Left forelimb (tissue), 1 donor: ENCODE measurements at places on chromosomes 3 and 15.

GRCh38 chr3:150248116-150248887 is 159.8 kb upstream of the TSC22D2 start:
- no peak for DNase-seq

GRCh38 chr3:120824613-120825012 is 82.1 kb downstream of the GTF2E1 start:
- no peak for DNase-seq

DNA sequence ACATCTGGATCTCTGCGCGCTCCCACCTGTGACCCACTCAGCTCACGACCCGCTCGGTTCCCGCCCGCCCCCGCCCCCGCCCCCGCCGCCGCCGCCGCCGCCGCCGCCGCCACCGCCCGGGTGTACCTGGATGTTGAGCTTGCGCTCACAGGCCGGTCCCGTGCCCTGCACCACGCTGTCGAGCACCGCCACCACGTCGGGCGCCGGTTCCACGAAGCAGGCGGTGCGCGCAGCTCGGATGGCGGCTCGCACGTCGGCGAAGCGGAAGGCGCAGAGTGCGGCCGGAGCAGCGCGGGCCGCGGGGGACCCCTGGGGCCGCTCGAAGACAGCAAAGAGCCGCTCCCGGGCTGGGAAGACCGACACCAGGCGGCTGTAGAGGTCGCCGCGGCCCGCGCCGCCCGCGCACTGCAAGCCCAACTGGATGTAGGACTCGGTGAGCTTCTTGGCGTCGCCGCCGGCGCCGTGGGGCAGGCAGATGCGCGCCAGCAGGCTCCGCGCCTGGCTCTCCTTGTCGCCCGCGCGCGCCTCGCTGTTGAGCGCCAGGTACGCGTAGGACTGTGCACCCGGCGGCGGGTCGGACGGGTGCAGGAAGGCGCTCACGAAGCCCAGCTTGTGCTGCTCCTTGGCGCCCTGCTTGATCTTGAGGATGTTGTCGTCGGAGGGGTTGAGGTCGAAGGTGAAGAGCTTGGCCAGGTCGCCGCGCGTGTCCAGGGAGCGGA is 1.1 kb downstream of the PLXND1 start:
- DNase-seq, result no peak

GRCh38 chr15:51600114-51600513 is 22.5 kb downstream of the DMXL2 start:
- DNase-seq, result no peak

- DNase-seq, result no peak
Measured at GRCh38 chr15:98796685-98797357, 148.5 kb downstream of the IGF1R start.
